CD4-positive, alpha-beta T cell treated with Interleukin-1 beta for 1 hour (primary cell): ENCODE measurements at places on chromosomes 1 and 21.

DNA sequence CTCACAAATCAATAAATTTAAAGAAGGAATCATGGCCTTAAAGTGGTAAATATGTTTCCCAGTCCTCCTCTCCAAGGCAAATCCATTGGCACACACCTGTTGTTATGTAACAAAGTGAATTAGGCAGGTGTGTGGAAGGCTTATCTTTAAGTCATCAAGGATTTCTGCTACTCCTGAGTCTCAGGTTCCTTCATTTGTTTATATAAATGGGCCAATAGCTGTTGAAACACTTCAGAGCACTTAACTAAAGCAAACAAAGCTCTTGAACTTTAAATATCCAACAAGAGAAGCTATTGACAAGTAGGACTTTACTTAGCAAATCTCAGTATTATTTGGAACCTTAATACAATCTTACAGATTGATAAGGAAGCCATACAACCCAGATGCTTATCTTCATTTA is 99.3 kb upstream of the ESRRG start:
- no peak for DNase-seq

DNA sequence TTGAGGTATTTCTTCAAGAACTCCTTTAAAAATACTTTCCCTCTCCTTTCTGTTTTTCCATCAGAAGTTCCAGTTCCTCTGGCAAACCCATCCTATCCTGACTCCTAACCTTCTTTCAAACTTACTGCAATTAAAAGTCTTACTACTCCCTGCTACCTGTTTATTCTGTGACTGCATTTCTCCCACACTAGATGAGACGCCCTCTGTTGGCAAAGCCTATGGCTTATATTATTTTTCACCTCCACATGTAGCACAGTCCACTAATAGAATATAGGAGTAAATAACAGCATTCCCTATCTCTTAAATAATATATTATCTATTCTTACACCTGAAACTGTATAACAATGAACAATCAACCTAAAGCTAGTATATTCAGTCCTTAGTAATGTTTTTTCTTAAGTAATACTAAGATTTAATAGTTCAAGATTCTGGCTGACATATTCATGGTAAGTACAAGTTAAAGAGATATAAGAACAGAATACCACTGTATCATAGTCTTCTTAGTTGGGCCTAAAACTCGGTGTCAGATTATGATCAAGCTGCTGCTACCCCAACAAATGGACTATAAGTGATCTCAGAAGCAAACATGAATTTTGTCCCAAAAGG is 54.8 kb downstream of the RAB3GAP2 start:
- no peak for DNase-seq

DNA sequence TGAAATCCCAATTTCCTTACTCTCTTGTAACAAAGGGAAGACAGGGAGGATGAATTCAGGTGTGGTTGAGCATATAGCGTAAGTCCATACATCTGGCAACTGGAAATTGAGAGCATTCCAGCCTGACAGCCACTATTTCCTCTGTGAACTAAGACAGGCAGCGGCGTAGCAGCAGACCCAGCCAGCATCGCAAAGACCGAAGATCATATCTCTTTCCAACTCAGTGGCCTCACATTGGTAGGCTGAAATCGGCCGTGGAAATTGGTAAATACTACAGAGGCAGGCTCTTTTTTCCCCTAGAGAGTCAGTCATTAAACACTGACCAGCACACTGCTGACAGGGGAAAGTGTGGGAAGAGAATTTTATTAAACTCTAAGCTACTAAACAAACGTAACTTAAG is 43.4 kb downstream of the TARBP1 start:
- no peak for DNase-seq

- no peak for DNase-seq
Observed at GRCh38 chr1:67642629-67643028, 42.4 kb upstream of the GADD45A start.

GRCh38 chr1:24657781-24658180 is 14.7 kb downstream of the SRRM1 start:
- DNase-seq: no peak

DNA sequence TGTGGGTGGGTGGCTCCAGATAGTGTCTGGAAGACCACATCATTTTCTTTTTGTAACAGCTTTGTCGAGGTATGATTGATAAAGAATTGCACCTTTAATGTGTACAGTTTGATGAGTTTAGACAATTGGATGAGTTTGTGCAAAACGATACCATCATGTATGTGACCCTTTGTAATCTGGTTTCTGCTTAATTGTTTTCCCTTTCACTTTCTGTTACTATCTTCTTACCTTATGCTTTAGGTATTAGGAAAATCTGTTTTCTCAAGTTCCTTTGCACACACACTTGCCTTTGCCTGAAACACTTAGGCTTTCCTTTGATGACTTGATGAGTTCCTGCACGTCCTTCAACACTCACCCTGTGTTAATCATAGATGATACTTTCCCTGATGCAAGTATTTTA is 6.8 kb downstream of the OR10Z1 start:
- no peak for DNase-seq

DNA sequence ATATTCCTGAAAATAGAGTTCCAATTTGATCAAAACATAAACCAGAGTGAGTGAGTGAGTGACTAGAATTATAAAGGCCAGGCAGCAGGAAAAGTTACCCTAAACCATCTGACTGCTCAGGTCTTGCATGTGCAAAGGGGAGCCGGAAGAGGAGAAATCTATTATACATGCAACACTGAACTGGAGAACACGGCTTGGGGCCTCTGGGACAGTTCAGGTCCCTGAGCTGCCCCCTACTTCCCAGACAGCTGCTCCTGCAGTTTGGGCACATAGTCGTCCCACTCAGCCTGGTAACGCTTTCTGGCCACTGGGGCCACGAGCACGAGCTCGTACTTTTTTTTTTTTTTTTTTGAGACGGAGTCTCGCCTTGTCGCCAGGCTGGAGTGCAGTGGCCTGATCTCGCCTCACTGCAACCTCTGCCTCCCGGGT is 40.1 kb downstream of the PTPRC start:
- DNase-seq: peak; percentile 42

GRCh38 chr1:228150120-228150460 is 360 bp downstream of the GJC2 start:
- no peak for DNase-seq

GRCh38 chr1:113912594-113913311 is 7.6 kb downstream of the DCLRE1B start:
- DNase-seq: no peak

DNA sequence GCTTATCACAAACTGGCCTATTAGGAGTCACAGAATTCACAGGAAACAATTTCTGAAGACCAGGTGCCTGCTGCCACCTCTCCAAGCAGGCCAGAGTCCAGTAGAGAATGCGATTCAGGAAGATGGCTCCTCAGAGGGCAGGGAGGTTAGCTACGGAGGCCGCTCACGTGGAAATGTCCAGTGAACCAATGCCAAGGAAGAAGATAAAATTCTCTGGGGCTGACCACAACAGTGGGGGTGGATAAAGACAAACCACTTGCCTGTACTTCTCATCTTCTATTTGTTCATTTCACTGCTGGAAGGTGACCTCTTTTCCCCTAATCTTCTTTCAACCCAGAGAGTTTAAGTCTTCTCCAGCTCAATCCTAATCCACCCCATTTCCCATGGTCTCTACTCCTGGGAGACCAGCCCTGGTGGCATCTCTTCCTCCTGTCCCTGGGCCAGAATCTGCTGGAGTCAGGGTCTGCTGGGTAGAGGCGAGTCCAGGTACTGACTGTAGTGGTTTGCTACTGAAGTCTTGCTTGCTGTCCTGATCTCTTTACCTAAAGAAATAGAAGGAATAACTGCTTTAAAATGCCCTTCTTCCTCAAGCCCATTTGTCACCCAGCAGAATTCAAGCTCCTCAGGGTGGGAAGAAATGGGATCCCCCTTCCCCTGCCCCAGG is 3.2 kb downstream of the PSRC1 start:
- no peak for DNase-seq

DNA sequence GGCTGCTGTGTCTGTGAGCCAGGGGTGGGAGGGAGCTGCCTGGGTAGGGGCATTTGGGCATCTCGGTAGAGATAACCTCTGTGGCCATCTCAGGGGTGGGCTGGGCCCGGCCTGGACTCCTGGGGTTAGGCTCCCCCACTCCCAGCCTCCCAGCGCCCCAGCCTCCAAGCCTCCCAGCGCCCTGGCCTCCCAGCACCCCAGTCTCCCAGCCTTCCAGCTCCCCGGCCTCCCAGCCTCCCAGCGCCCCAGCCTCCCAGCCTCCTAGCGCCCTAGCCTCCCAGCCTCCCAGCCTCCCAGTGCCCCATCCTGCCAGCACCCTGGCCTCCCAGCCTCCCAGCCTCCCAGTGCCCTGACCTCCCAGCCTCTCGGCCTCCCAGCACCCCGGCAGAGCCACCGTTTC is 85.1 kb upstream of the TTC34 start:
- DNase-seq: no peak

DNA sequence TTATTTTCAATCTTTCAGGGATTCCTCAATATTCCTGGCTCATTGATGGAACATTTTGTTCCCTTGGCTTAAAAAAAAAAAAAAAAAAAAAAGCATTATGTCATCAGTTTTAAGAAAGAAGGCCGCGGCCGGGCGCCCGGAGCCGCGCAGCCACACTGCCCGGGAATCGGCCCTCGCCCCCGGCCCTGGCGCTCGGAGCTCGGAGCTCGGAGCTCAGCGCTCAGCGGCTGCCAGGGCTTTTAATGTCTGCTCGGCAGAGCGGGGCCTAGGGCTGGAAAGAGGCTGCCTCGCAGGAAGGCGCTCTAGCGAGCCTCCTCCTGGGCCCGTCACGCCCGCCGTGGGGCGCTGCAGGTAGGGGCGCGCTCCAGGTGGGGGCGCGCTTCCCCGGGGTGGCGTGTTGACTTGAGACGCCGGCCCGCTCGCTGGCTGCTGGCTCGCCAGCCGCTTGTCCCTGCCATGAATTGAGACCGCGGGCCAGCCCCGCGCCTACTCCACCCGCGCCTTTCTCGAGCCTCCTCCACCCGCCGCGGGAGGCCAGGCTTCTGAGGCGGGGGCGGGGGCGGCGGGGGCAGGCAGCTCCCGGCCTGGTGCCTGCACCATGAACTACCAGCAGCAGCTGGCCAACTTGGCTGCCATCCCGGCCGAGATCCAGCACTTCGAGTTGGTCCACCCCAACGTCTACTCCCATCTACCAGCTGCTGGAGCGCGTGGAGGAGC is 5.4 kb upstream of the TDRD5 start:
- no peak for DNase-seq

DNA sequence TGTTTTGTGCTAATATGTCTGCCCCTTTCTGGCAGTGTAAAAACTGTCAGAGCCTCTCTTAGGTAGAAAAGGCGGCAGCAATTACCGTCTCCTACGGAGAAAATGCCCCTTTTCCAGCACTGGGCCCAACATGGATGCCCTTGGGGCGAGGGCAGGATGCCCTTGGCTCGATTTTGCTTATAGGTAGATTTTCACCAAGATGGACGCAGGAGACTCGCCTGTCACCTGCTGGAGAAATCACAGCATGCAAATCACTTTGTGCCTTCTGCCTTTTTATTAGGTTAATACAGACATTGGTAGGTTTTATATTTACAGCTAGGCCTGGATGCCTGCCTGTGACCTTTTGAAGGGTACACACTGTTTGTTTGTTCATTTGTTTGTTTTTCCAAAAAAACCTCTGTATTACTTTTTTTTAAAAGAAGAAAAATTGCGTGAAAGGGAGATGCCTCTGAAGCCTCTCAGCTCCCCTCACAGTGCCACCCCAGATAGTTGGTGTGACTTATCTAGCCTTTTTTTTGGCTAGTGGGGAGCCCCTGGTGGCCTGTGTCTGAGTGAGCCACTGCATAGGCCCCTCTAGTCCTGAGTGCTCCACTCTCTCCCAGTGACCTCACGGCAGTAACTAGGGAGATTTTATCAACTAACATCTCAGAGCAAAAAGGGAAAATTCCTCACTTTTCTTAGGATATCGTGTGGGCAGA is 2.5 kb downstream of the ATP1B1 start:
- DNase-seq: no peak

GRCh38 chr1:160108888-160109662 is 6.5 kb upstream of the ATP1A2 start:
- DNase-seq: peak; percentile 34

GRCh38 chr1:40944841-40945430 is 34.6 kb upstream of the CTPS1 start:
- DNase-seq: no peak

DNA sequence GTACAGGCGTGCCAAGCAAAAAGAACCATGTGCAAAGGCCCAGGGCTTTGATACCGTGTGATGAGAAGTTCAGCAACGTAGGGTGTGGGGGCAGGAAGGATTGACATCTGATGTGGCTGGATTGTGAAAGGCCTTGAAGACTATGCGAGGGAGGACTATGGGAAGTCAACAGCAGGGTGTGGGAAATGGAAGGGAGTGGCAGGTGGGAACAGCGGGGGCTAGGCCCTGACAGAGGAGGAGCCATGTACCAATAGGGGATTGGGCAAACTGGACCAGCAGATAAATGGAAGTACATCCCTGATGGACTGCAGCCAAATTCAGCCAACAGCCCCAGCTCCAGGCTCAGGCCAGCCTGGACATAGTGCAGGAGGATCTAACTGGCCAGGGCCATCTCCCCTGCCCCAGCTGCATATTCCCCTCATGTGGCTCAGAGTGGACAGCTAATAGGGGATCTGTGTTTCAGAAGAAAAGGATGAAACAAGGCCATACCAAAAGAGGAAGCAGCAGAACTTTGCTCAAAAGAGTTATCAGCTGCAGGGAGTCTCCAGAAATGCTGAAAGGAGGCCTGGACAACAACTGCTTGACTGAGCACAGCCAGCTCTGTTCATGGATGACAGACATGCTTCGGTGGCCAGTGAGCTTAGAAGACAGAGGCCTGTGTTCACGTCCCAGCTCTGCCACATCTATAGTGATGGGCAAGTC is 140.2 kb upstream of the SGIP1 start:
- peak; percentile 29 for DNase-seq

DNA sequence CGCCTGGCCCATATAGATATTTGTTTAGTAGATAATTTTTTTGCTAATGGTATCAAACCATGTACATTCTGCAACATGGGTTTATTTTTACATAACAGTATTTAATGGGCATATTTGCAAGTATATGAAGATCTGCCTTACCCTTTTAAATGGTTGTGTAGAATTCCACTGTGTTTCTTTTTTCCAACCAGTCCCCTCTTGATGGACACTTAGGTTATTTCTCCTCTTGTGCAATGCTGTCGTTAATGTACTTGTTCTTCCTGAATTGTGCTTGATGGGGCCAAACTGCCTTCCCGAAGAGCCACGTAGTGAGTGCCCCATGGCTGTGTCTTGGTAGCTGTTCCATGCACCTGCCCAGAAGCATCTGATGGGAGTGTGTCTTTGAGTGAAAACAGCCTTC is 39.4 kb upstream of the EFHD2 start:
- no peak for DNase-seq

GRCh38 chr1:110058591-110058990 is 11.9 kb downstream of the ALX3 start:
- no peak for DNase-seq

DNA sequence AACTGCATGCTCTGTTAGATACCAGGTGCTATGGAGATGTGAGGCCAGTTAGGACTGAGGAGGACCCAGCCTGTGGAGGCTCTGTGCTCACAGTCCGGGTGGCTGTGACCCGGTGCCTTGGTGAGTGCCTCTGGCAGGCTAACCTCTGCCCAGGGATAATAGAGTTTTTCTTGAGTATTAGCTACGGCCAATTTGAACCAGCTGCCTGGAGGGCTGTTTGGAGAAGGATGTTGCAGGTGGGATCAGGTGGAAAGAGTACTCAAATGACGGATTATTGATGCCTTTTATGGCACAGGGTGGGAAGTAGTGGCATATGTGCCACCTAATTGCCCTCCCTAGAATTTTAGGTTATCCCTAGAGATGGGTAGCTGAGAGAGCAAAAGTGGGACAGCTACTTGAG is 182.7 kb downstream of the GRIK3 start:
- no peak for DNase-seq

GRCh38 chr1:48470481-48470855 is 1.5 kb downstream of the SPATA6 start:
- no peak for DNase-seq
